ENCODE measurements at places on chromosomes 6 and 20.

DNA sequence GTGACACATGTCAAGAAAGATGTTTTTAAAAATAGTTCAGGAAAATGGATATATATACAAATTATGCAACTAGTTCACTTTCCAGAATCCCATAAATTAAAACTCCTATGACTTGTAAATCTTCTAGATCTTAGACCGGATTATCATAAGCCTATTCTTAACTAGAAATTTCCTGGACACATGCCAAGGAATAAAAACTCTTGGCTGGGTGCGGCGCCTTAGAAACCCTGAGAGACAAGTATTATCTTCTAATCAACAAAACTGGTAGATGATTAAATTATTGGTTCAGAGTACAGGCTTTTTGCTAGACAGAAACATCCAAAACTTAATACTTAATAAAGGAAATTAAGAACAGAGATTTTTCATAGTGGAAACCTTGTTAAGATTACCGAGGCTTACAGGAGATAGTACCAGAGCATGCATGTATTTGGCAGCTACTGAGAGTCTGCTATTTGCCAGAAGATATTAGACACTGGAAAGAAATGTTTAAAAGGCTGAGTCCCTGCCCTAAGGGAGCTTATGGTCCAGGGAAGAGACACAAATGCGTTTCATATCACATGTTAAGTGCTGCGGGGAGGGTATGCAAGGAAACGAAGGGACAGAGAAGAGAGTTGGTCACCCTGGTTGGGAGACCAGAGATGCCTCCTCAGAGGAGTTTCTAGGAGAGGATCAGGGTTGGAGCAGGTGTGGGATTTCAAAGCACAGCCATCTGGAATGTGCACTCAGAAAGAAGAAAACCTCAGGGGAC is 46.5 kb upstream of the IFNGR1 start:
- DNase-seq: no peak

DNA sequence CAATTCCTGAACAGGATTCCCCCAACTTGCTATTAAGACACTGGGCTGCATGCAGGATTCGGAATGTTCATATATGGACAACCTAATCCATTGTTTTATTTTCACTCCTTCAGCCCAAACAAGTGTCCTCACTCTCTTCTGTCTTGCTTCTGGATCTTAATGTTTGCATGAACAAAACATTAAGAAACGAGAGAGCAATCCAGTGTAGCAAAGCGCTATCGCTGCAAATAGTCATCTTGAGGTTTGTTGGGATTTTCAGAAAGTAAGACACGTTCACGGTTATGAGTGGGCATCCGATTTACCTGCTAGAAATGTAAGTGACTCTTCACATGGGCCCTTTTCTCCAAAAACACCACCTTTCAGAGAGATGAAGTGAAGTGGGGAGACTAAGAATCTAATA is 156.4 kb downstream of the MBOAT1 start:
- no peak for DNase-seq

- no peak for DNase-seq
These were observed 18.1 kb upstream of the ASCC3 start for GRCh38 chr6:100899202-100899601.

GRCh38 chr6:130111031-130111430 is 92.7 kb downstream of the L3MBTL3 start:
- no peak for DNase-seq

- DNase-seq: peak; percentile 53
These were observed 27.2 kb upstream of the BTBD3 start for GRCh38 chr20:11890331-11891076.

- DNase-seq: peak; percentile 81
These were observed 78.0 kb downstream of the RWDD2A start for GRCh38 chr6:83270971-83271719.

GRCh38 chr20:18058661-18059467 is 1.1 kb upstream of the OVOL2 start:
- DNase-seq: no peak

DNA sequence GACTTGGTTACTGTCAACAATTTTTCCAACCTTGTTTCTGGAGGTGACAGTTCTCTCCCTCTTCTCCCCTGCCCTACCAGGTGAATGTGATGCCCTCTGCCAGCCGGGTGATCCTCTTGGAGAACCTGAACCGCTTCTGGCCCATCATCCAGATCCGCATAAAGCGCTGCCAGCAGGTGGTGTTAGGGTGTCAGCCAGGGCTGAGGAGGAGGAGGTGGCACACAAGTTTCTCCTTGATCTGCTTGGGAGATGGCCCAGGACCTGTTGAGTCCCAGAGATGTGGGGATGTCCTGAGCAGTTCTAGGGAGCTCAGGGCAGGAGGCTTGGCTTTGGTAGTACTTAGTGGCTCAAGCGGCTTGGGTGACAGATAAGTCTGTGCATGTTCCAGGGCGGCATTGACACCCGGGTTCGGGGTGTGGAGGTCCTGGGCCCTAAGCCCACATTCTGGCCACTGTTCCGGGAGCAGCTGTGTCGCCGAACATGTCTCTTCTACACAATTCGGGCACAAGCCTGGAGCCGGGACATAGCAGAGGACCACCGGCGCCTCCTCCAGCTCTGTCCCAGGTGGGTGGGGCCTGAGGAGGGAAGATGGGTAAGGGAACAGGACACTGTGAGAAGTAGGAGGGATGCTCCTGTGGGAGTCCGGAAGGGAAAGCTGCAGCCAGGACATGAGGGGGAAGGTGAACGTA is 21.2 kb downstream of the CUL9 start:
- no peak for DNase-seq

GRCh38 chr6:138543657-138544056 is 44.4 kb upstream of the NHSL1 start:
- DNase-seq: no peak

DNA sequence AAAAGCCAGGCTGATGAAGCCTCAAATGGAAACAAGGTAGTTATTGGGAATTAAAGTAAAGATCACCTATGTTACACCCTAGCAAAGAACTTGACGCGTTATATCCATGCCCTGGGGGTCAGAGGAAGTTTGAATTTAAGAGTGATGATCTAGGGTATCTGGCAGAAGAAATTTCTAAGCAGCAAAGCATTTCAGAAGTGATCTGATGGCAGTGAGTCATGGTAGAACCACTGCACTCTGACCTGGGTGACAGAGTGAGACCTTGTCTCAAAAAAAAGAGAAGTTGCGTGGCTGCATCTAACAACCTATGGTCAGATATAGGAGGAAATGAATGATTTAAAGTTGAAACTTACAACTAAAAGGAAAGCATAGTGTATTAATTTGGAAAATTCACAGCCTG is 45.2 kb downstream of the SCP2D1 start:
- DNase-seq: no peak

GRCh38 chr20:21510414-21511384 is 3.2 kb downstream of the NKX2-2 start:
- no peak for DNase-seq

GRCh38 chr20:60372822-60373221 is 414.6 kb downstream of the CDH26 start:
- no peak for DNase-seq

DNA sequence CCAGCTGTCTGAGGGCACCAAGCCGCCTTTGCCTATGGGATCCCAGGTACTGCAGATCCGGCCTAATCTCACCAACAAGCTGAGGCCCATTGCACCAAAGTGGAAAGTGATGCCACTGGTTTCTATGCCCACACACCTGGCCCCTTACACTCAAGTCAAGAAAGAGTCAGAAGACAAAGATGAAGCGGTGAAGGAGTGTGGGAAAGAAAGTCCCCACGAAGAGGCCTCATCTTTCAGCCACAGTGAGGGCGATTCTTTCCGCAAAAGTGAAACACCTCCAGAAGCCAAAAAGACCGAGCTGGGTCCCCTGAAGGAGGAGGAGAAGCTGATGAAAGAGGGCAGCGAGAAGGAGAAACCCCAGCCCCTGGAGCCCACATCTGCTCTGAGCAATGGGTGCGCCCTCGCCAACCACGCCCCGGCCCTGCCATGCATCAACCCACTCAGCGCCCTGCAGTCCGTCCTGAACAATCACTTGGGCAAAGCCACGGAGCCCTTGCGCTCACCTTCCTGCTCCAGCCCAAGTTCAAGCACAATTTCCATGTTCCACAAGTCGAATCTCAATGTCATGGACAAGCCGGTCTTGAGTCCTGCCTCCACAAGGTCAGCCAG is 283.0 kb downstream of the TSHZ2 start:
- DNase-seq: no peak

DNA sequence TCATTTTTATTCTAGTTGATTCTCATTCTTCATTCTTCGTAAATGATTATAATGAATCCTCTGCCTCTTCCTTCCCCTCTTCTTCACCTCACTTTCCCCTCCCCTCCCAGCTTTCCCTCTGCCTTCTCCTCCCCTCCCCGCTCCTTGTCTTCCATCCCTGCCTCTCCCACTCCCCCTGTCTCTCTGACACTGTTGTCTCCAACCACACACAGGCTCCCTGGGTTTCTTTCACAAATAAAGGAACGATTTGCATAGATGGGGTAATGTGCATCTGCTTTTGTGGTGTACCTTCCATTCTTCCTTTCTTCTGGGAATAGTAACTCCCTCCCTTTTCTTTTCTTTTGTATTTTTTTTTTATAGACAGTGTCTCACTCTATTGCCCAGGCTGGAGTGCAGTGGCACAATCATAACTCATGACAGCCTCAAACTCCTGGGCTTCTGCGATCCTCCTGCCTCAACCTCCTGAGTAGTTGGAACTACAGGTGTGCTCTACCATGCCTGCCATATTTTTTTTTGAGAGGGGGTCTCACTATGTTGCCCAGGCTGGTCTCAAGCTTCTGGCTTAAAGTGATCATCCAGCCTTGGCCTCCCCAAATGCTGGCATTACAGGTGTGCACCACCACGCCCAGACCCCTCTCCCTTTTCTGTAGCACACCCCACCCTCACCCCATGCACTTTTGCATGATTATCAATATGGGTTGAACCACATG is 318.6 kb downstream of the PRKN start:
- no peak for DNase-seq

DNA sequence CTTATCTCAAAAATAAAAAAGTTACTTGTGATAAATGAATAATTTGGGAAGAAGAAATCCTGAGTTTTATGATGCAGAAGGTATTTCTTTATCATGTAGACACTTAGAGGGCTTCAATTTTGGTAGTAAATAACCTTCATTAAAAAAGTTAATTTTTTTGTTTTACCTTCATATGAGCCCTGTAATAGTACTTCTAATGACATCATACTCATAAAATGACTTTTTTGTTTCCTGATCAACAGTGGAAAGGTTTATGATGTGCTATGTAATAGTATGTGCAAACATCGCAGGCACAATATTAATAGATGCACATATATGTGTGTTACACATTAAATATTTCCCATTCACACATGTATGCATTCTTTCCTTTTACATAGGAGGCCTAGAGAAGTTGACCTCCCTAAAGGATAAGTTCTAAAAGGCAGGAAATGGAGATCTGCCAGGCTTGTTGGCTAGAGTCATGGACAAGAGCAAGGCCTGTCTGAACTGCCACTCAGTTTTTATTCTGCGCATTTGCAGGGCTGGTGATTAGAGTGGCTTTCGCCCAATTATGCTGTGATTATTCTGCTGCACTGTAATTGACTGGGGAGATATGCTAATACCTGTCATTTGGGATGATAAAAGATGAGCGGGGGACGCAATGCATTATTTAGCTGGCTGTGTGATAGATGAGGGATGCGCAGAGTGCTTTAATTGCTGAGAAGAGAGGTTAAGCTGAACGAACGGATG is 272.6 kb downstream of the TMEM242 start:
- no peak for DNase-seq

DNA sequence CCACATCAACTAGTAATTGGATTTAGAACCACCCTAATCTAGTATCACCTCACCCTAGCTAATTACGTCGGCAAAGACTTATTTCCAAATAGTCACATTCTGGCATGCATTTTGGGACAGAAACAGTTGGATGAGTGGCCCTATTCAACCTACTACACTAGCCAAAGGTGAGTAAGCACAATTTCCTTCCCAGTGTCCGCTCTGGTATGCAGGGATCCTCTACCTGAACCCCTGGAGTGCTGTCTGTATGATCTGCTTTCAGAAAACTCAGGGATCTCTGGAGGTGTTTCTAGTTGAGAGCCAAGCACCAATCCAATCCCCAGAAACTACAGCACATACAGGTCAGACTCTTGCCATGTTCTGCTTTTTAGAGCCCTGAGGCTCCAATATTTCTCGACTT is 717.4 kb upstream of the MANEA start:
- no peak for DNase-seq

GRCh38 chr6:160328447-160328846 is 19.7 kb upstream of the SLC22A3 start:
- DNase-seq: no peak

GRCh38 chr6:38479331-38479730 is 160.4 kb downstream of the BTBD9 start:
- no peak for DNase-seq

DNA sequence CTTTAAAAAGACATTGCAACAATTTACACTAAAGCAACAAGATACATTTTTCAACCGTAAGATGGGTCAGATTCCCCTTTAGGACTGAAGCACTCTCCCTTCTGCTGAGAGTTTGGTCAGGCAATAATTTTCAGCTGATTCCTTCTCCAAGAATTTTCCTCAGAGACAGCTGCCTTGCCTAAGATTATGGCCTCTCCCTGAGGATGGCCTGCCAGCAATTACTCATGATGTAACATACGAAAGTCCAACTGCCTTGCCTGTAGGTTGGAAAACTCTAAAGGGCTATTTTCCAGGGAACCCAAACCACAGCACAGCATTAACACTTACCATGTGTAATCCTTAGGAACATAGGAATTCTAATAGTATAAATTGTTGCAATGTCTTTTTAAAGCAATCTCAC is 229.1 kb upstream of the FLRT3 start:
- DNase-seq: no peak

- DNase-seq: no peak
These were observed 25.6 kb upstream of the ENPP4 start for GRCh38 chr6:46104209-46104608.

GRCh38 chr20:24970030-24970553 is 21.0 kb downstream of the CST7 start:
- no peak for DNase-seq

DNA sequence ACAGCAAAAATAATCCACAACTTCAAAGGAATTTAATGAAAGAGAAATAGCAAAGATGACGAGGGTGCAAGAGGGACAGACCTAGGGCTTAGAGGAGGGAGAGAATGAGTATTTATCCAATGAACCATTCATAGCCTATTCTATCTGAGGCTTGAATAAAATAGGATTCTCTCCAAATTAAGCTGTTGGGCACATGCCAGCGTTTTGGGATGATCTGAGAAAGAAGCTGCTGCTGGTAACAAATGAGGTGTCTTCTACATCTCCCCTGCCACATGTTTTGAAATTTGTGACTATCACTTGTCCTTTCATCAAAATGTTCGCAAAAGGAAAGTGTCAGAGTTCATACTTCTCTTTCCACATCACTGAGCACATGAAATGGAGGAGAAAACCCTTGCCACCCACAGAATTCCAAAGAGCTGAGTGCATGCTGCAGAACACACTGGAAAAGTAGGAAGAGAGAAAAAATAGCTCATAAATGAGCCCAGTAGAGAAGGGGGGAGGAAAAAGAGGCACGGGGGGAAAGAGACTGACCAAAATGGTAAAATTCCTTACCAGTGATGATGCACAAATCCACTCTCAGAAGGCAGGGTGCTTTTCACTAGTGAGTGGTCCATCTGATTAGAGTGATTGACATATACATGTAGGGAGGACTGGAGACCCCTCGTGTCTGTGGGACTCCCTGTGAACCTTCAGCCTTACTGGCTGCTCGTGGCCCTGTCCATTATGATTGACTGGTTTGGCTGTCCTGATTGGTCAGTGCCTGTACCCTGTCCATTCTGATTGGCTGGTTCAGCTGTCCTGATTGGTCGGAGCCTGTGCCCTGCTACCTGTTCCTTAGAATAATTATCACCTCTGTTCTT is 180.5 kb downstream of the OGFRL1 start:
- DNase-seq: peak; percentile 92

GRCh38 chr6:133977983-133978895 is 25.2 kb downstream of the TBPL1 start:
- DNase-seq: no peak

Measured in non-pigmented ciliary epithelial cell (primary cell).